ENCODE measurements at places on chromosomes 6 and 20. TPM values are rescaled to one million over a fixed set of nuclear protein-coding genes. Genes with fewer than 3 reads are reported as not detected.

DNA sequence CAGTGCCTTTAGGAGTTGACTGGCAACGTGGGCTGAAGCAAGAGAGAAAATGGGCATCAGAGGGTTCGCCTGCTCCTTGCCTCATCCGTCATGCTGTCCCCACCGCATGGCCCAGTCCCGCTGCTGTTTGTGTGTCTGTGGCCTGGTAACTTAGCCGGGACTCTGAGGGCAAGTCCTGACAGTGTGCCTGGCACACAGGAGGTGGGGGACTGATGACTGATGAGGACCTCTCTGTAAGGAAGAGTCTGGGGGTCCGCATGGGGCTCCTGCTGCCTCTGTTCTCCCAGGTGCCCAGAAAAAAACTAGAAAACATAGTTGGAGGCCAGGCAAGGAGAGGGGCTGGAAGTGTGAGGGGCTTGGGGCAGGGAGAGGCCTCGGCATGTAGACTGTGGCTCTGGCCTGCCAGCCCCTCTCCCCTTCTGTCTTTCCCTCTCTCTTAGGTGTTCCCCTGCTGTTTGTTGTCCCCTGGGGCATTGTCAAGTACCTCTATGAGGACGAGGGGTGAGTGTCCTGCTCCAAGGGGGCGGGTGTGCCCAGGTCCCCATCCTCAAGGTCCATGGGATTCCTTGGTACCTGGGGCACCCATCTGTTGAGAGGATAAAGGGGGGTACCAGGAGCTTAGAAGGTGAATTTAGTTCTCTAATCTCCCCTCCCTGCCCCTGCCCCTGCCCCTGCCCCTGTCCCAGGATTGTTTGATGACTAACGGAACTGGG lies 29.5 kb downstream of the GLP1R start:
- no peak for DNase-seq

DNA sequence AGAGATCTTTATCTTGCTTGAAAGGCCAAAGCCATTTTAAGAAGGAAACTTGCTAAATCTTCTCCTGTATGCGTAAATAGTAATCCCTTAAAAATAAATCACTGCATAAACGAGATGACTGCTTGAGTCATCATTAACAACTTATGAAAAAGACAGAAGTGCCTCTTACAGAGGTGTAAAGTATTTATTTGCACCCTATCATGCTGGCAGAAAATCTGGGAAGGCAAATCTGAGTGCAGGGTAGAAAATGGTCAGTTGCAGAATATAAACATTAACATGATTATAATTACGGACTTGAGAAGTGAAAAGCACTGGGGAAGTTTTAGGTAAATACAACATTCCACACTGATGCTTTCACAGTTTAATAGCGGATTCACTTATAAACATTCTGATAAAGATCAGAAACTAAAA lies 67.5 kb upstream of the FBXO30 start:
- no peak for DNase-seq

DNA sequence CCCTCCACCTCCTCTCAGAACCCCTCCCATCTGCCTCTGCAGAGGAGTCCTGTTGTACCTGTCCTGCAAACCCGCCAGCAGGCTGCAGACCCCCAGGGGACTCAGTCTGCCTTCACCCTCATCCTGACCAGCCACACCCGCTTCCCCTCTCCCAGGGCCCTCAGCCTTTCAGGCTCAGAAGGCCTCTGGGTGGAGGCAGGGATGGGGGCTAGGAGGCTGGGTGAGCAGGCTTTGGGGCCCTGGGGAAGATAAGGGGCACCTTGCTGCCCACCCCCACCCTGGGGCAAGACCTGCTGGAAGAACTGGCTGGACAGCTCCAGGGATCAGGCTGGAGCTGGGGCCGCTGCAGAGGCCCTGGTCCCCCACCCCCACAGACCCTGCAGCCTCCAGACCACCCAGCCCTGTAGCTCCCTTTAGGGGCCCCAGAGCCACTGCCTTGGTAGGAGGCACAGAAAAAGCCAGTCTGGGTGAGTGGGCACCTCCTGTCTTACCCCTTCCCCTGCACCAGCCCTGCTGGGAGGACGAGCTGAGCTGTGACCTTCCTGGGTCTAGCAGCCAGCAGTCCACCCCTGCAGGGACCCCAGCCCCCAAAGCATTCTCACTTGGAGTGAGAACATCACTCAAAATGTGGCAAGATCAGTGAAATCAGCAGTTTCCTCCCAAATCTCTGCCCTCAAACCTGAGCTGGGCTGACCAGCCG lies 5.2 kb downstream of the TEAD3 start:
- no peak for DNase-seq

C20orf96 gene
- 10.6 TPM for polyA plus RNA-seq

COL10A1 gene
- polyA plus RNA-seq: 0.21 TPM

DNA sequence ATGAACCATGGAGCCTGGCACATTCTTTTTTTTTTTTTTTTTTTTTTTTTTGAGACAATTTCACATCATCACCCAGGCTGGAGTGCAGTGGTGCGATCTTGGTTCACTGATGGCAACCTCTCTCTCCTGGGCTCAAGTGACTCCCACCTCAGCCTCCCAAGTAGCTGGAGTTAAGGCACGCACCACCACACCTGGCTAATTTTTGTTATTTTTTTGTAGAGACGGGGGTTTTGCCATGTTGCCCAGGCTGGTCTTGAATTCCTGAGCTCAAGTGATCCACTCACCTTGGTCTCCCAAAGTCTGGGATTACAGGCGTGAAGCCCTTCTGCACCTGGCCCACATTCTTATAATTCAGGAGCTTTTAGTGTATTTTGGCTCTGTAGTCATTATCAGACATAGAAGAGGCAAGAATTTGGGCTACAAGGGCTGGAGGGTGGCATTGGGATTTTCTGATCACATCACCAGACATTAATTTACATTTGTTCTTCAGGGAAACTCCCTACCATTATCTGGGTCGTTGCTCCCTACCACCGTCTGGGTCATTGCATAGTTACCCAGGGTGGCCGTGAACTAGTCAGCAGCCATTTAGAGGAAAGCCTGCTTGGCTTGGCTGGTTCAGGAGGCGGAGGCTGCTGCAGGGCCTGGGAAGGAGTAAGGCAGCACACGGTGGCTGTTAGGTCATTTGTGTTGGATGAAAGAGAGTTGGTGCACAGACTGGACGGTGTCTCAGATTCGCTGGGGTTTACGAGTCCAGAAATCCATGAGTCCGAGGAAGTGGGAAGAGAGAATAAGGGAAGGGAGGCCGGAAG lies 17.6 kb downstream of the ARID1B start:
- DNase-seq: no peak

MYLK4 gene
- polyA plus RNA-seq: 5.7 TPM

SEMG1 gene
- polyA plus RNA-seq: not detected

DNA sequence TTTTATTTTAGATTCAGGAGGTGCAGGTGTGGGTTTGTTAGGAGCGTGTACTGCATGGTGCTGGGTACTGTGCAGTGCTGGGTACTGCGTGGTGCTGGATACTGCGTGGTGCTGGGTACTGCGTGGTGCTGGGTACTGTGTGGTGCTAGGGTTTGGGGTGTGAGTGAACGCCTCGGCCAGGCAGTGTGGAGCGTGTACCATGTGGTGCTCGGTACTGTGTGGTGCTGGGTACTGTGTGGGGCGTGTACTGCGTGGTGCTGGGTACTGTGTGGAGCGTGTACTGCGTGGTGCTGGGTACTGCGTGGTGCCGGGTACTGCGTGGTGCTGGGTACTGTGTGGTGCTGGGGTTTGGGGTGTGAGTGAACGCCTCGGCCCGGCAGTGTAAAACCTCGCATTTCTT lies 62.9 kb downstream of the WDR27 start:
- no peak for DNase-seq

SLC22A1 gene
- polyA plus RNA-seq: 0.24 TPM

- no peak for DNase-seq
Observed at GRCh38 chr20:45128099-45128498, 3.8 kb upstream of the WFDC12 start.

SLC35F1 gene
- polyA plus RNA-seq: 3.1 TPM

PTGIS gene
- 31.7 TPM for polyA plus RNA-seq

PPIL1 gene
- 42.8 TPM for polyA plus RNA-seq

DNA sequence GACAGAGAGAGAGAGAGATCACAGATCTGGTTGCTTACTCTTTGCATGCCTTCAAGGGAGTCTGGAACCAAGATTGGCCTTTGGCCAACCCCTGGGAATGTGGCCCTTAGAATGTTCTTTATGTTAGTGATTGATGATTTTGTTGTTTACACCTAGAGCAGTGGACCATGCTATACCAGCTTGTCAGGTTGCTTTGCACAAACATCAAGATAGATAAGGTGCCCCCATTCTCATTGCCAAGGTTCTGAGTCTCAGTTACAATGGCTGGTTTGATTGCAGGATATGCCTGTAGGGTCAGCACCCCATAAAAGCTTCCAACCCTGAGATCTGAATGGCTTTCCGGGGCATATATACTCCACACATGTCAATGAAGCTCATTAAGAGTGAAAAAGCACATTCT lies 53.5 kb upstream of the SLC2A12 start:
- DNase-seq: no peak
